AG09319 (cell line): ENCODE measurements at places on chromosomes 1 and 21.

GRCh38 chr21:39095681-39096080 lies 87.6 kb downstream of the PSMG1 start:
- DNase-seq = no peak

DNA sequence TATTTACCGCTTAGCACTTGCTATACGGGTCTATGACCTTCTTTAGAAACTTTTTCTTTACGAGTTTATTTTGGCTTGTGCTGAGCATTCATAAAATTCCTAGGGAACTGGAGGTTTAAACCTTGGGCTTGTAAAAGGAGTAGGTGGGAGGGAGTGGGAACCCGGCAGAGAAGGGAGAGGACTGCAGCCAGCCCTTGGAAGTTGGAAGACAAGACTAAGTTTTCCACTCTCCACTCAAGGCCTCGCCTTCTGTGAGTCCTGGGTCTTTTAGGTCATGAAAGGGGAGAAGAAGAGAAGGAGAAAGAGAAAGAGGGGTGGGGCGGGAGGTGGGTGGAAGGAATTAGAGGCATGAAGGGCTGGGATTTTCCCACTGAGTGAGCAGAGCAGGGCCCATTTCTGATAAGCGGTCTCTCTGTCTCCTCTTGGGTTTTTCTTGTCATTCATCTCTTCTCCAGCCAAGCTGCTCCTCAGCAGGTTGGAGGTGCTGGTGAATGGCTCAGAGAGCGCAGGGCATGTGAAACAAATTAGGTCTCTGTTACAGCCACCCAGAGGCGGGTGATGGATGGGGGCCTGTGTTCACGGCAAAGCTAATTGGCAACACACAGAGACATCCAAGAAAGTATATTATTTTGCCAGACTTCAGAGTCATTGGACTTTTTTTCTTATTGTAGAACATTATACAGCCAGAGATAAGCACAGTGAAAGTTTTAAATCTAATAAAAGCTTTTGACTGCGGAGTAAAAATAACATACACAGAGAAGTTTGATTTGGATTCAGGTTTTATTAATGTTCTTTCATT lies 247.3 kb downstream of the FOXD2 start:
- DNase-seq = no peak

DNA sequence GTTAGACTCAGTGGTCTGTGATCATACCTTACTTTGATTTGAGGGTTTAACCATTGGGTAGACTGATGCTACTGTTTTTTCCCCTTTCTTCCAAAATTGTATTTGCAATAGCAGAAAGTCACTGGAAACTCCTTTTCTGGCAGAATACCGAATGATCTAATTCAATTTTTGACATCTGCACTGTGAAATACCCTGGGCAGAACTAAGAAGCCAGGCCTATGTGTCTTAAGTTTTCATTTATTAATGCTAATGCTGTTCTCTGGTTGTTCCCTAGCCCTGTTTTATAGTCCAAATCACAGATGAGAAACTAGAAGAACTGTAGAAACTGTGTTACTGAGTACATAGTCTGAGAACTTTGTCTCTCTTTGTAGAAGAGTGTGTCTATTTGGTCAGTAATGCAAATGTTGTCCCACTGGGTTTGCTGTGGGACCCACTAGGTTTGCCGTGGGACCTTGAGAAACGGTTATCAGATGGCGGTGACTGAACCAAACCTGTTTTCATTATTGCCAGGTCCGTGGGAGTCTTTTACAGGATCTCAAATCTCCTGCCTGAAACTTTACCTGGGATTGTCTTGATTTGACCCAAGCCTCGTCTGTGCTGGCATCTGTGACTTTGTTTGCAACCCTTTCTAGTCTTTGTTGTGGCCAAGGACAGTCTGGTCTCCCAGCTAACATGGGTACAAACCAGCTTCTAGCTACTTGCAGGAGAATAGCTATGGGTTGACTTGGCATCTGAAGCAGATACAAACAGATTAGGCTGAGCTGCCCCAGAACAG lies 41.4 kb downstream of the PEX14 start:
- DNase-seq = no peak

DNA sequence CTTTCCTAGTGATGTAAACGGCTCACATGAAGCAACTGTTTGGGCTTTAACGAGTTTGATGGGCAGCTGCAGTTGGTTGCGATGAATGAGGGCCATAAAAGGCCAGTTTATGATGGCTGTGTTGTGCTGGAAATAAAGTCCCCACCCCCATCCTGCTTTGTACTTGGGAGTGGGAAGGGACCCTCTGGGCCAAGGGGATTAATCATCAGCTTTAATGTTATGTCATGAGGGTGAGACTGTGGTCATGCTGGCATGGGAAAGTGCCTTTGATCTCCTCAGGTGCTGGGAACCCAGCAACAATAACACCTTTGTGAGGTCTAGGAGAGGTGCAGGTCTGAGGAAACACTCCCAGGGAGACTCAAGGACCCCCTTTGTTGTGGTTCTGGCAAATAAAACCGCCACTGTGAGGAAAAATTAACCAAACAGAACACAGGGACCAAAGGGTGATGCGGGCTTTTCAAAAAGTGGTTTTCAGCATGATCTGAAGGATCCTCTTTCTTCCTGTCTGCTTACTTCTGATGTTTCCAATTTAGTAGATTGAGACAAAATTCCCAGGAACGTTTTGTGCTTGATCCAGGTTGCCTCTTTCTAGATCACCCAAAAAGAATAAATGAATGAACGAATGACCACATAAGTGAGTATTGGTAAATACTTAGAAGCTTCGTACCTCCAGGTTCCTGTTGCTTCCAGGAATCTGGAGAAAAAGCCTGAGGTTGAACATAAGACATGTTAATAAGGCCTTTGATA lies 257.8 kb upstream of the HOOK1 start:
- DNase-seq = no peak

- DNase-seq = no peak
Observed at GRCh38 chr1:154497026-154497806, 4.8 kb upstream of the TDRD10 start.

DNA sequence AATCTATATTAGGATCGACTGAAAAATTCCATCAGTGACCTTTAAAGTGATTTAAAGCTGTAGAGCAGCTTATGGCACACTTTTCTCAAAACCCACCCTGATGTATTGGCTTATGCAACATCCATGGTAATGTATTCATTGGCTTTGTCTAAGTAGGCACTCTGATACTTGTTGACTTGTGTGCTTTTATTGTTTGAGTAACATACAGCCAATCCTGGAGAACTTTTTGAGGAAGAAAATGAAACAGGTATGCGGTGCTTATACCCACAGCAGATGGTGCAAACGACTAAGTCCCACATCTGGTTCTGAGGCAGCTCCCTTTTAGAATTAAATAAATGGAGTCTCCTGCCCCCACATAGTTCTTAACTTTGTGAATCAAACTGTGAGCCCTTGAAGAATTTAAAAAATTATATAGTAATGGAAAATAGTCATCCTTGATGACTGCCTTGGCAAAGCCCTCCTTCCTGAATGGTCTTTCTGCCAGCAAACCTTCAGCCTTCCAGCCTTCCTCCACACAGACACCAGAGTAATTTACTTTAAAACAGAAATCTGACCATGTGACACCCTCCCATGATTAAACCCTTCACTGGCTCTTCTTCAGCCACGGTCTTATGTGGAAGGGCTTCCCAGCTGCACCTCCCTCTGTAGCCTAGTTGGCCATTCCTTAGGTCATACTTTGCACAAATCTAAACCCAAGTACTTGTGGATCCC lies 116.0 kb downstream of the BCAR3 start:
- no peak for DNase-seq

- DNase-seq = no peak
Observed at GRCh38 chr1:32877211-32878110, 6.7 kb upstream of the FNDC5 start.

GRCh38 chr1:228404107-228404720 lies 2.4 kb downstream of the TRIM11 start:
- DNase-seq = no peak

- DNase-seq = no peak
Observed at GRCh38 chr1:12375133-12375829, 145.5 kb downstream of the VPS13D start.

- DNase-seq = no peak
Observed at GRCh38 chr1:173473599-173474011, 3.5 kb upstream of the PRDX6 start.

DNA sequence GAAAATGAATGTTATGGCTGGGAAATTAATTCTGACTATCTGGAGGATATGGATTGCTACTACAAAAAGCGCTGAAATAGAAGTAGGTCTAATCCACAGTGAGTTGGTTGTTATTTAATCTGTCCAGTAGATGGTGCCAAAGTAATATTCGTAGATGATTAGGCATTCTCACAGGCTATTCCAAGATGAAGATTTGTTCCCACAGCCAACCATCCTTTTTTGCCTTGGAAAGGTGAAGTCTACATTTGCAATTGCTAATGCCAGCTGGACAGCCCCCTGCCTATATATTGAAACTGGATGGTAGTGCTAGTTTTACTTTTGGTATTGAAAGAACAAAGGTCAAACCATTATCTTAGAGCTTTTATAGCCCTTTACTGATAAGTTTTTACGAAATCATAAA lies 43.8 kb downstream of the RBM11 start:
- DNase-seq = peak; percentile 8

DNA sequence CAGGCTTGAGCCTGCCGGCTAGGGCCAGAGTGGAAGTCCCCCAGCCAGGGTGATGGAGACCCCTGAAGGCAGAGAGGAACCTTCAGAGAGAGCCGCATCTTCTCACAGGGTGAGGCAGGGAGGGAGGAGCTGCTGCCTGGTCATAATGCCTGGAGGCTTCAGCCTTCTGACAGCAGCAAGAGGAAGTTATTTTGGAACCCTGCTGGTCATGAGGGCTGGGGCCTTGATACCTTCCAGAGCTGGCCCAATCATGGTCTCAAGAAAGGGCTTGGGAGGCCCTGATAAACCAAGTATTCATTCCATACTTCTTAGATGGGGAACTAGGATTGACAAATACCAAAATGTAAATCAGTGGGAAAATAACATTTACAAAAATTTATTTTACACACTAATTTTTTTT lies 26.6 kb upstream of the MPZL1 start:
- no peak for DNase-seq

DNA sequence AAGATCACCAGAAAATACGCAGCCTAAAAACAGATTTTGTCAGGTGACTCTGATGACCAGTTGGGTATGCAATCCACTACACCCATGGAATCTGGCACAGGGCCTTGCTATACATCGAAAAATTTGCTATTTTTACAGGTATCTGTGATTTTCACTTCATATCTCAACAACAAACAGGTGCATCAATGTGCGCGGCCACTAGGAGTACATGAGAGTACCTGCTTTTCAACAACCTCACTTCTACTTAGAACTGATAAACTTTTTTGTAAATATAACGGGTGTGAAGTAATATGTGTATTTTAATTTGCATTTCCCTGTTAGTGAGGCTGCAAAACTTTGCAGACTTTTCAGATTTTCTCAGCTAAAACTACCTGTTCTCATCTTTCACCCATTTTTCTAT lies 80.8 kb downstream of the SLC45A1 start:
- no peak for DNase-seq

DNA sequence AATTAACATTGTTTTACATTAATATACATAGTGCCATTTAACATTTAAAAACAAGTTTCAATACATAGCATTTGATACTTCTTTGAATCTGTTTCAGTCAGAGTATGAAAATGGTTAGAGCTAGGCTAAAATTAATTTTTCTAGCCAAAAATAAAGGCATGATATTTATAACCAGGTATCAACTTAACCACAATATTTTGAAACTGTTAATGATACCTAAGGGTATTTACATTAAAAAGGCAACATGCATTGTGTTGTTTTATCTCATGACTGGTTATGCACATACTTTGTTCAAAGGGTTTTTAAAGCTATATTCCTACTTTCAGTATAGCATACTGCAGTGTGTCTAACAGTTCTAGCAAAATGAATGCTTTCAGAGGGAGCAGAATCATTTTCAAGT lies 130.0 kb downstream of the HS2ST1 start:
- no peak for DNase-seq

DNA sequence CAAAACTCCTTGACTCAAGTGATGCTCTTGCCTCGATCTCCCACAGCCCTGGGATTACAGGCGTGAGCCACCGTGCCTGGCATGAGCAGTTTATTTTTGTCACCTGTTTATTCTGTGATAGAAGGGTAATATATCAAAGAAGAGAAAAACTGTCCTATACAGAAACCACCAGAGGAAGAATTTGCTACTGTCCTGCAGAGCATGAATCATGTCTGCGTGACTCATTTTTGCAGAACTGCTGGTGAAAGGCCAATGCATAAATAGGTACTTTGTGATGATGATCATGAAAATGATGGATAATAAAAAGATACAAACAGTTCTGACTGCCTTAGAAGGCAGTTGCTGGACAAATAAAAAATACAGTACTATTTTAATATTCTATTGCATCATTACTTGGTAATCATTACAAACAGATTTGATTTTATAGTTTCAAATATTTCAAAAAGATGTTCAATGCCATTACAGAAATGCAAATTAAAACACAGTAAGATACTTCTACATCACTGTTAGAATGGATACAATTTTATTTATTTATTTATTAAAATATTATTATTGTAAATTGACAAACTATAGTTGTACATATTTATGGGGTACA lies 26.5 kb downstream of the RIPPLY3 start:
- no peak for DNase-seq

GRCh38 chr1:168178227-168178637 lies 530 bp upstream of the TIPRL start:
- no peak for DNase-seq

GRCh38 chr1:154955039-154955717 lies 721 bp downstream of the PBXIP1 start:
- peak; percentile 35 for DNase-seq

- no peak for DNase-seq
Observed at GRCh38 chr1:173408886-173409285, 68.2 kb upstream of the PRDX6 start.

DNA sequence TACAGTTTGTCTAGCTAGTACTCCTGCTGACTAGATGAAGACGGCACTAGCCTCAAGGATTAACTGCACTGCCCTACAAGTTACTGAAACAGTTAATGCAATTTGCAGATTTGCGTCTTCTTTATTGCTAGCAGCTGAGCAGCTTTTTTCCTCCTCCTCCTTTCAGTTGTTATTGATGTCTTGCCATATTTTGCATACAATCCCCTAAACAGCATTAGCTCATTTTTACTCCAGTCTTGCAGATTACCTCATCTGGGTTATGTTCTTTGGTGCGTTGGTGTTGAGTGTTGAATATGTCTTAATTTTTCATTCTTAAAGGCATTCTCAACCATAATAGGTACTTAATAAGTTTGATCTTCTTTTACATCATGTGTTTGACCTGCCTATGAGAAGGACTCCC lies 363.4 kb upstream of the LYPLAL1 start:
- no peak for DNase-seq

- no peak for DNase-seq
Observed at GRCh38 chr1:88276163-88276562, 407.9 kb upstream of the PKN2 start.

DNA sequence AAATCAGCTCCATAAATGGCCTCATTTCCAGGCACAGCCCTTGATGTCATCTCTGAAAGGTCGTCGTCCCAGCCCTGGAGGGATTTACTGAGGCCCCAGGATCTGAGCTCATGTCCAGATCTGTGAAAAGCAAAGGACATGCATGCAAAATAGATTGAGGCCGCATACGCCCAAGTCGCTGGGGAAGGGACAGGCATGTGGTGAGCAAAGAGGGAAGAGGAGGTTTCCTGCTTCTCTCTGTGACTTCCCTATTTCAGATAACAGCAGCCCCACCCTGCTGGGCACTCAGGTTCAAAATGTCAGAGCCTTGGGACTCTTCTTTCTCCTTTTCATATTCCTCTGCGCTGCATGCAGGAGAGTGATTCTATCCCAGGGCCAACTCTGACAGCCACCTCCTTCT lies 197.2 kb downstream of the ADSS2 start:
- no peak for DNase-seq

GRCh38 chr1:97841338-97841737 lies 79.5 kb downstream of the DPYD start:
- DNase-seq = no peak

GRCh38 chr1:39250460-39251240 lies 46.2 kb downstream of the MACF1 start:
- no peak for DNase-seq
